Keratinocyte (primary cell): ENCODE measurements at places on chromosomes 5 and 9. TPM values are rescaled to one million over a fixed set of nuclear protein-coding genes. Genes with fewer than 3 reads are reported as not detected.

KLHL9 gene
- polyA plus RNA-seq = 13.5 to 18.7 TPM (median 16.8 TPM) in 3 replicates

OR1J2 gene
- not detected in 3 replicates for polyA plus RNA-seq

TAF11L5 gene
- not detected in 3 replicates for polyA plus RNA-seq

SPINK4 gene
- polyA plus RNA-seq = 0.85 TPM in 1 of 3 replicates, not detected in the others

CREB3 gene
- 24.6 to 33.2 TPM (median 27.0 TPM) in 3 replicates for polyA plus RNA-seq

RABL6 gene
- polyA plus RNA-seq = 46.3 to 51.1 TPM (median 51.0 TPM) in 3 replicates

CCDC152 gene
- polyA plus RNA-seq = 0.24 to 0.71 TPM (median 0.33 TPM) in 3 replicates

FASTKD3 gene
- 8.0 to 13.8 TPM (median 13.5 TPM) in 3 replicates for polyA plus RNA-seq

CHSY3 gene
- polyA plus RNA-seq = 0.37 to 0.58 TPM (median 0.47 TPM) in 3 replicates

TSLP gene
- 0.43 to 1.5 TPM (median 1.1 TPM) in 3 replicates for polyA plus RNA-seq

GRCh38 chr9:127346584-127346983 is 50.4 kb upstream of the SLC2A8 start:
- no peak for DNase-seq

DNA sequence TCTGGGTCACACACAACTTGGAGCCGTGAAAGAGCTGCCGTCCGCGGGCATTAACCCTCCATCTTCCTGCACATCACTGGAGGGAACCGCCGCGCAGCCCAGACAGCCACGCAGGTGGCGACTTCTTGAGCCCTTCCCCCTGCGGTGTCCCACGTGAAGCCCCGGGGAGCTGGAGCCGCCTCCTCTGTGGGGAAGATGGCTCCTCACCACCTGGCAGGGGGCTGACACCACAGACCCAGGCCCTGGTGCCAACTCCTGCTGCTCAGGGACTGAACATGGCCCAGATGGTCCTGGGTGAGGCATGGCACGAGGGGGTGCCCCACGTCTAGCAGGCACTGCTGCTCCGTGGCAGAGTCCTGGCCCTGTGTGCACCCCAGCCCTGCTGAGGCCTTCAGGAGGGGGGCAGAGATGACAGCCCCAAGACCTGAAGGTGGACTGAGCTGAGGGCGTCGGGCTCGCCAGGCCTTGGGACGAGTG is 38.9 kb downstream of the NDUFS6 start:
- DNase-seq = no peak

GRCh38 chr5:135830876-135831275 is 3.6 kb upstream of the SLC25A48 start:
- DNase-seq = no peak

DNA sequence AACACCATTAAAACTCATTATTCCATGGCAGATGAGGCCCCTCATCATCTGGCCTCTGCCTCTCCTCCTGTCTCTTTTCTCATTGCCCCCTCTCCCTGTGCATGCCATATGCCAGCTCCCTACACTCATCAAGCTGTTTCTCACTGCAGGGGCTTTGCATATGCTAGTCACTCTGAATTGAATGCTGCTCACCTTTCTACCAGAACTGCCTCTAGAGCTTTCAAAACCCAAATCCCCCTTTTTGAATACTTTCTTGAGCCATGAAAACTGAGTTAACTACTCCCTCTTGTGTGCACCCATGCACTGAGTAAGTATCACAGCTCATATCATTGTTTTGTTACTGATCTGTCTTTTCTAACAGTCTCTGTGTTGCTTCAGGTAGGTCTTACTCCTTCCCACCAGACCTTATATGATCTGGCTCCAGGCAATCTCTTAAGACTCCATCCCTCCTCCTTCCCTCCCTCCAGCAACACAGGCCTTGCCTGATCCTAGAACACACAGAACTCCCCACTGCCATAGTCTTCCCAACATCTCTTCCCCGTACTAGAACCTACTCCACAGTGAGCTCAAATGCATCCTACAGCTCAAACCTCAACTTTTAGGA is 60.5 kb downstream of the ASTN2 start:
- no peak for DNase-seq

DNA sequence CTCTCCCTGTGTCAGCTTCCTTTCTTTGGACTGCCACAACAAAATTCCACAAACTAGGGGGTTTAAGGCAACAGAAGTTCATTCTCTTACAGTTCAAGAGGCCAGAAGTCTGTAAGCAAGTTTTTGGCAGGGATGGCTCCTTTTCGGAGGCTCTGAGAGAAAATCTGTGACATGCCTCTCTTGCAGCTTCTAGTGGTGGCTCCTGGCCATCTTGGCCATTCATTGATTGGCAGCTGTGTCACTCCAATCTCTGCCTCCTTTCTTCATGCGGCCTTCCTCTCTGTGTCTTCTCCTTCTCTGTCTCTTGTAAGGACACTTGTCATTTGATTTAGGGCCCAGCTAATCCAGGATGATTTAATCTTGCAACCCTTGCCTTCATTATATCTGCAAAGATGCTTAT is 2.0 kb upstream of the NEUROG1 start:
- DNase-seq = no peak

DNA sequence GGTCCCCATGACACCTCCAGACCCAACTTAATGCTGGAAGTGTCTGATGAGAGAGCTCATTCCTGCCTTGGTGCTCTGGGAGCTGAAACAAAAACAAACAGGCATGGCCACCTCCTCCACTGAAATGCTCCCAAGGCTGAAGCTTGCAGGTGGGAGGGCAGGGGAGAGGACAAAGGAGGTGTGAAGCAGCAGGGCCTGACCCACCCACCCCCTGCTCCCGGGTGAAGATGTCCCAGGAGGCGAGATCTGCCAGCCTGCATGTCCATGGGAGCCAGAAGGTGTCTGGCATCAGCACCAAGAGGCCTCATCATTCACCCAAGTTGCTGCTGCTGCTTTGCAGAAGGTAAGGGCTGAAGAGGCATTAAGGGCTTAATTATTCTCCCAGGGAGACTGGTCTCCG is 4.2 kb upstream of the CCIN start:
- no peak for DNase-seq

- no peak for DNase-seq
Observed at GRCh38 chr9:134636149-134636507, 5.5 kb upstream of the COL5A1 start.

- no peak for DNase-seq
Observed at GRCh38 chr5:117623042-117623805, 1048.6 kb upstream of the SEMA6A start.

- DNase-seq = no peak
Observed at GRCh38 chr5:119355685-119356611, at the start of gene TNFAIP8. TSS of gene TNFAIP8 (plus strand) at chr5:119356019. CDS start at chr5:119356091, 72 bp downstream.

- DNase-seq = no peak
Observed at GRCh38 chr5:640461-641330, 28.6 kb downstream of the CEP72 start.

DNA sequence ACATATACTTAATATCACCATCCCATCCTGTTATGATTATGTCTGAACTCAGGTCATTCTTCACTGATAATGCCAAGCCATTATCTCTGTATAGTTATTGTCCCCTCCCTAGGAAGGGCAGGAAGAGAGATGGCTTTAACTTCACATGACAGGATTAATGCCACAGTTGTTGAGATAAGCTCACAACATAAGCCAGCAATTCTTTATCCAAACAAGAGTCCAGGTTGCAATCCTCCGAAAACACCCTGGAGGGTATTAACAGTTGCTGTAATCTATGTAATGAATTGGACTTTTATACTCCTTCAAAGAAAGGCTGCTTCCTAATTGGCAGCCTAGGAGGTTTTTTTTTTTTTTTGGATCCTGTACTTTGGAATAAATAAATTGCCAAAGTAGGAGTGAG is 779.4 kb downstream of the SEMA5A start:
- no peak for DNase-seq

DNA sequence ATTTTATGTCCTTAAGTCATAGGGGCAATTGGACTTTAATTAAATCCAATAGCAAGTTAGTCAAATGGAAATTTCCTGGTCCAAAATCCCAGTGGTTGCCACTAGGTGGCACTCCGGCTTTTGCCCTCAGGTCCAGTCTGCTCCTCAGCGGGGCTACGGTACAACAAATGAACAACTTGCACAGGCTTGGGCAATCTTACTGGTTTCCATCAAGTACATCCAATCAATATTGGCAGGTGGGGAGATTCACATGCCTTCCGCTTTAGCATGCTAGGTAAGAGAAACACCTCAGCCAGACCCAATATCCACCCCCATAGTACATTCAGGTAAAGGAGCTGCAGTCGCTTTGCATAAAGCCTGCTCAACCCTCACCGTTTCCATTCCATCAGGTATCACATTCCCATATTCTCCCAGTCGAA is 6.3 kb upstream of the MXD3 start:
- peak; percentile 50 for DNase-seq

DNA sequence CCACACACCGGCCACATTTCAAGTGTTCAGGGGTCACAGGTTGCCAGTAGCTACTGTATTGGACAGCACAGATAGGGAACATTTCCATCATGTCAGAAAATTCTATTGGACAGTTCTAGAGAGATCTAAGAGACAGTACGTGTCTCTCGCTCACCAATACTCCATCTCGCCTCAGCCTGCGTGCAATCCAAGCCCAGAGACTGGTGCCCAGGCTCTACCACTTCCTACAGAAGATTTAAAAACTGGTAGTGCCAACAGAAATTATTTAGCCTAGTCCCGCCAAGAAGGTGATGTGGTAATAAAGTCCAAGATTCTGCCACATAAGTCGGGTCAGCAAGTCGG is 390 bp upstream of the SNX2 start:
- no peak for DNase-seq

GRCh38 chr5:56951126-56951945 is 587 bp downstream of the MIER3 start:
- no peak for DNase-seq

GRCh38 chr9:108654566-108654965 is 201.2 kb downstream of the ACTL7B start:
- DNase-seq = no peak

- no peak for DNase-seq
Observed at GRCh38 chr5:123478546-123478945, 33.4 kb upstream of the CSNK1G3 start.

DNA sequence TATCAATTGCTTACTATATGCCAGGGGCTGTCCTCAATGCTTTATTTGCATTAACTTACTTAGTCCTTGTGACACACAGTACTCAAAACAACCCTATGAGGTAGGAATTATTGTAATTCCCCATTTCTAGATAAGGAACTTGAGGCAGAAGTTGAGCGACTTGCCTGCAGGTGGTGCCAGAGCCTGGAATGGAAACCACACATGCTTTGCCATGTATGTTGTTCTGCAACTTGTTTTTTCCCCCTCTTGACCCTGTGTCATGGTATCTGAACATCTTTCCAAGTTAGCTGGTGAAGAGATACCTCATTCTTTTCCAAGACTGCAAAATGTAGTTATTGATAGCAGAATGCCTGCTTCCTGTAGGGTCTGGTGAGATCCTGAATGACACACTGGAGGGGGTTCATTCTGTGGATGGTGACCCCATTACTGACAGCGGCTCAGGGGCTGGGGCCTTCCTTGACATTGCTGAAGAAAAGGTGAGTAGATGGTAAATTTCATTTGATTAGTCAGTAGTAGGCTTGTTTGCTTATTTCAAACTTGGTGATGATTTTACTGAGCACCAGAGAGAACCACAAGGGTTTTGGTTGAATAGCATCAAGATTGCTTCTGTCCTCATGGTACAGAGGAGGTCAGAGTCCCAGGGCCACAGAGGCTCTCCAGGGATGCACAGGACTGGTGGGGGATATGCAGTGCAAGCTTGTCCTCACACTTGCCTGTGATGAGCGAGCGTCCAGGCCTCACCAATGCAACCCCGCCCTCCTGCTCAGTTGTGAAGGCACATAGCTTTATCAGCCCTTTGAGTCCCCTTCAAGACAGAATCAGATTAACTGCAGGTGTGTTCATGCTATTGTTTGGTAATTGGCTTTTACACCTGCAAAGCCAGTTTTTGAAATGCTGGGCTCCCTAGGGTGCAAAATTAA is 57.0 kb downstream of the COL15A1 start:
- peak; percentile 28 for DNase-seq

- no peak for DNase-seq
Observed at GRCh38 chr5:18095061-18095460, 460.8 kb downstream of the TAF11L14 start.

DNA sequence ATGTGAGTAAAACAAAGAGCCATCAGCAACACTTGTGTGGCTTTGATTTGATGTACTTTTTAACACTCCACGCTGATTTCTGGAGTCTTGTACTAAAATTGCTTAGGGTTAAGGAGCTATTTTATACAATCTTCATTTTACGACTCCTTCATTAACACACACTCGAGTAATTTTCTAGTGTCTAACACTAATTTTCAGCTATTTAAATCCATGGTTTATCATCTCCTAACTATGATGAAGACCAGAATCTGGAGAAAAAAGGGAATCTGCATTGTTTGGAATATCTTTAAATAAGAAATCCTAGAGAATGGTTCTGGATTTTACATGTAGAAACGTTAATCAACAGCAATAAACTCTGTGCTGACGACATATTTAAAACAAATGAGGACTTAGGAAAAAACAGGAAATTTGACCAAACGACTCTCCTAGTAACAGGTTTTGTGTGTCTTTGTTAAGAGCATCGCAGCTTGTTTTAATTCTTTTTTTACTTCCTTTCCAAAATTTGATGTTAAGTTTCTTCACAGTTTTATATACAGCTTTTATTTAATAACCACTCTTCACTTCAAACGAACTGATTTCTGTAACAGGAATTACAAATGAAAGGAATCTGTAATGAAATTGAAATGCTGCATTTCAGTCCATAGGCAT is 138.5 kb downstream of the AOPEP start:
- no peak for DNase-seq

GRCh38 chr9:133830711-133831110 is 92.6 kb upstream of the SARDH start:
- DNase-seq = no peak

GRCh38 chr9:108486831-108487230 is 369.0 kb downstream of the ACTL7B start:
- DNase-seq = no peak

DNA sequence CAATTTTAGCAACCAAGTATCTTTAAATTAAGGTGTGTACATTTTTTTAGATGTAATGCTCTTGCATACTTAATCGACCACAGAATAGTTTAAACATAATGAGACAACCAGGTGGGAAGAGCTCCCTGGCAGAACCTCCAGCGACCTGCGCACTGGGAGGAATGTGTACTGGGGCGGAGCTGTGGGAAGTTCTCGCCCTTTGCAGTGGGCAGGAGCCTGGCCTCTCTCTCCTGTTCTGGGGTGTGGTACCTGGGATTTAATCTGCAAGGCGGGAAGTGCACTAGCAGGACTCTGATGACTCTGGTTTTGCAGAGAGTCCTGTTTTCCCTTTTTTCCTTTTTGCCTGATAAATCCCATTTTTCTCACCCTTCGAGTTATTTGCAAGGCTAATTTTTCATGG is 150.7 kb downstream of the SLC28A3 start:
- DNase-seq = no peak

DNA sequence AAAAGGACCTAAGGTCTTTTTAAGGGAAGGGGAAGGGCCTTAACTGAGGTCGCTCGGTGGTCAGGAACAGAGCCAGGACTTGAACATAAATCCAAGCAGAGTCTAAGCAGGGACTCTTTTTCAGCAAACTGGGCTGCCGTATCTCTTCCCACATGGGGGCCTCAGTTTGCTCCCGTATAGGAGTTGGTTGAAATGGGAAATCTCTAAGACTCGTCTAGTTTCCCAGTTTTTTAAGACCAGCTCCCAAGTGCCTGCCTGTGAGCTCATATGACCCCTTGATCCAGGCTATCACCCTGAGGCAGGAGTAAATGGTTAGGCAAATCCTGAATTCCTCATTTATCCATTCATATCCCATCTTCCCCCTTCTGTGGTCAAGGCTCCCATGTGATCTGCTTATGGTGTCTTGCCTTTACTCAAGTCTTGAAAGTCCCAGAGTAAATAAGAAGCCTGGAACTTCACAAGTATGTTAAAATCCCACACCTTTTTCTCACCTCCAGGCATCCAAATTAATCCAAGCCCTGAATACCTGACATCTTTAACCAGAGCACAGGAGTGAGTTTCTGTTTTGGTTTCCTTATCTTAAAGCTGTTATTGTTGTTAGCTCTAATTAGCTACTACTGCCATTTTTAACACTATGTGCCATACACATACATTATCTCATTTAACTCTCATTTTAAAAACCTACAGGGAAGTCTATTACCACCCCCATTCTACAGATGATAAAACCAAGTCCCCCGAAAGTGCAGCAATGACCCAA is 3.0 kb downstream of the ARSI start:
- no peak for DNase-seq
